ENCODE measurements at places on chromosomes 2 and 18. TPM values are rescaled to one million over a fixed set of nuclear protein-coding genes. Genes with fewer than 3 reads are reported as not detected.

DNA sequence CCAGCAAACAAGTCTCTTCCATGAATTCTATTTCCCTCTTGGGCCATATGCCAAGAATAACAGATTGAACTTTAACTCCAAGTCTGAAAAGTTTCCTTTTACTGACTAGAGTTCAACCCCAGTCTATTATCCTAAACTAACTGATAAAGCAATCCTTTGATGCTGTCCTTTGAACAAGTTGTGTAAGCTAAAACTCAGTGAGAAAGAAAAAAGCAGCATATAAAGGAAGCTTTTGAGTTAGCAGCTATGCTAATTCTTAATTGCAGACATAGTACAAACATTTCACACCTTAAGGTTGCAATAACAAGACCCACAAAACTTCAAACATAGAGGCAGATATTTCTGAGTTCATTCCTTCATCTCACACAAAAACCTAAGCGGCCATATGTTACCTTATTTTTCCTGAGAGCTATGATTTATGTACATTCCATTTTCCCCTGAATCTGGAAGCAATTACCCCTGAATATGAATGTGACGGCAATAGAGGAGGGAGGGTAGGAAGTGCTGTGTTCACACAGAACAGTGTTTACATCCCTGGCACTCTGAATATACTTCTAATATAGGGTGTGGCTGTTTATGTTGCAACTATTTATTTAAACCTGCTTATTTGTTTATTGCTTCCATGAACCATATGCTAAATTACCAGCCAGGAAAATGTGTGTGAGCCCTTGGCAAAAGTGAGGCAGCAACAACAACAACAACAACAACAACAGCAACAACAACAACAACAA lies 180.6 kb downstream of the IRS1 start:
- DNase-seq = no peak

The CEP68 gene
- total RNA-seq = 20.3 TPM

- no peak for DNase-seq
Measured at GRCh38 chr18:48203961-48204666, 205.1 kb downstream of the ZBTB7C start.

DNA sequence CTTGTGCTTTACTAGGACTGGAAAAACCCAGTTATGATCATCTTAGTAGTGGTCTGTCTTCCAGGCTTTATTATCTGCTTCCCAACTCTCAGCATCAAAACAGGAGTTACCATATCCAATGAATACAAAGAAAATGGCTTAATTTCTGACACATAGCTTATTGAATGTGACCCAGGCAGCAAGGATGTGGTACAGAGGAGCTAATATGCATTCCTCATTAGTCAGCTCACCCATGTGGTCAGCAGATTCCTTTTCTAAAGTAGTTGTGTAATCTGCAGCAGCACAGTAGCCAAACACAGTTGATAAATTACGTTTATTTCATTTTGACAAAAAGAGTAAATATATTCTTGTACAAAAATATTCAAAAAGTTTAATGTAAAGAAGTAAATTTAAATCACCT lies 43.6 kb downstream of the TSPYL6 start:
- DNase-seq = no peak

The CFAP65 gene
- not detected for total RNA-seq

DNA sequence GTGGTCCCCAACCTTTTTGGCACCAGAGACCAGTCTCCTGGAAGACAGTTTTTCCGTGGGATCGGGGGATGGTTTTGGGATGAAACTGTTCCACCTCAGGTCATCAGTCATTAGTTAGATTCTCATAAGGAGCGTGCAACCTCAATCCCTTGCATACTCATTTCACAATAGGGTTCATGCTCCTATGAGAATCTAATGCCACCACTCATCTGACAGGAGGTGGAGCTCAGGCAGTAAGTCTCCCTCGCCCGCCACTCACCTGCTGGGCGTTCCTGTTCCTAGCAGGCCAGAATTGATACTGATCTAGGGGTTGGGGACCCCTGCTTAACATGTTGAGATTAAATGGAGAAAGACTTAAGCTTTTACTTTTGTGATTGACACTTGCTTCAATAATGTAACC lies 9.9 kb downstream of the NABP1 start:
- DNase-seq = no peak

- DNase-seq = peak; percentile 25
Measured at GRCh38 chr2:9169349-9170107, 37.1 kb upstream of the ASAP2 start.

GRCh38 chr18:23719634-23720201 lies 30.5 kb downstream of the LAMA3 start:
- no peak for DNase-seq

DNA sequence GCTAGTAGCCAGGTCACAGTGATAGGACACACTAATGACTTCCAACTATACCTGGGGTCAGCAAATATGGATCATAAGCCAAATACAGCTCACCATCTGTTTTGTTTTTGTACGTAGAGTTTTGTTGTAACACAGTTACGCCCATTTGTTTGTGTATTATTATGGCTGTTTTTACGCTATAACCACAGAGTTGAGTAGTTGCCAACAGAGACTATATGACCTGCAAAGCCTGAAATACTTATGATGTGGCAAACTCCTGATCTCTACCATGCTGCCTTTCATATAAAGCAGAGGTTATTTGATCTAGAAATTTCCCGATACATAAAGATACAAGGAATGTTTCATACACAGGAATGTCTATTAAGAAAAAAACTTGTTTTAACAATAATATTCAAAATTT lies 152.2 kb downstream of the HNMT start:
- DNase-seq = no peak

The CREG2 gene
- total RNA-seq = not detected

DNA sequence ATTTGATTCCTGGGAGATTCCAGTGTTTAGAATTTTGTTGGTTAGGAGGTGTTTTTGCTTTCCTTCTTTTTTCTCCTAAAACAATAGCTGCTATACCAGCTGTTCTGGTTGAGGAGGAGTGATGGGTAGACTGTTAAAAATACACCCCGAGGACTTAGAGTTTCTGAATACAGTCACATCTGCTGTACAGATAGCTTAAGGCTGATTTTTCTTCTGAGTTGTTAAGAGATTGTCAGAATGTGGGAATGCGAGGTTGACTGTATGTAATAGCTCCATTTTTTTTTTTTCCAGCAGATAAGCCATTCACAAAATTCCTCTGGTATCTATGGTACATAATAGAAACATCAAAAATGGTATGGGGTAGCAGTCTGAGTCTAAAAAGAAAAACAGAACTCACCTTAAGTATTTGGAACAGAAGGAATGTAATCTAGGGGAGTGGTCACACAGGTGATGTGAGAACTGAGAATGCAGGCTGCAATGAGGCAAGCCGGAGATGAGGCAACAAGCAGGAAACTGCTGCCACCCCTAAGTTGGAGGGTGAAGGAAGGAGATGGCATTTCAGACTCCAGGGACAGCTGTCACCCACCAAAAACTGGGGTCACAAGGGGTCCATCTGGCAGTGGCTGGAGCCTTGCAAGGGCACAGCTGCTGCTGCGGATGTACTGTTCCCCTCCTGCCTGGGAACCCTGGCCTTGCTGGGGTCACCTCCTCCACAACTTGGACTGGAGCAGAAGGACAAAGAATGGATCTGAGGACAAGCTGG lies 2.4 kb downstream of the DGKD start:
- no peak for DNase-seq

The MAP2 gene
- 10.5 TPM for total RNA-seq

The NT5C1B gene
- not detected for total RNA-seq

The KCNE4 gene
- 21.2 TPM for total RNA-seq

The NGEF gene
- 5.3 TPM for total RNA-seq

The USP40 gene
- total RNA-seq = 25.9 TPM

- no peak for DNase-seq
Measured at GRCh38 chr2:217103752-217104545, 244.1 kb upstream of the TNP1 start.

- no peak for DNase-seq
Measured at GRCh38 chr2:52341732-52342131, 1309.8 kb upstream of the NRXN1 start.

DNA sequence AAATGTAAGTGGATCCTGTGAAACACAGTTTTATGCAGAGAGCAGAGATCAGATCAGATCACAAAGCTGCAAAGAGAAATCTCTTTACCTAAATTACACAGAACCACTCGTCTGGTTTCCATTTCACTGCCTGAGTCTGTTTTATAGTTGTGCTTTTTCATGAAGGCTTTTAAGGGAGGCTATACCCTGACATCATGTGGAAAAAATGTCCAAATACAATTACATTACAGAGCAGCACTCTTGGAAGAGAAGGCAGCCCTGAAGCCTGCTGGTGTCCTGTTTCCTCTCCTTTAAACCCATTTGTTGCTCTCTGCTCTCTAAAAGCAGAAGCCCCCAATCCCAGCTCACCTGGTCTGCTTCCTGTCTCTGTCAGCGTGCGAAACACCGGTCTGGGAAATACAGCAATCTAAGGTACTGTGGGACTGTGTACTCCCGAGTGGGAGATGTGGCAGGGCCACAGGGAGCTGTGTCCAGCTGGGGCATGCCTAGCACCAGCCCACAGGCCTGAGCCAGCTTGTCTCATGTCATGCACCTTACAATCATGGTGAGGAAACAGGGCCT lies 24.8 kb upstream of the ZFP36L2 start:
- no peak for DNase-seq

- DNase-seq = no peak
Measured at GRCh38 chr2:67982956-67983355, 79.8 kb downstream of the C1D start.

DNA sequence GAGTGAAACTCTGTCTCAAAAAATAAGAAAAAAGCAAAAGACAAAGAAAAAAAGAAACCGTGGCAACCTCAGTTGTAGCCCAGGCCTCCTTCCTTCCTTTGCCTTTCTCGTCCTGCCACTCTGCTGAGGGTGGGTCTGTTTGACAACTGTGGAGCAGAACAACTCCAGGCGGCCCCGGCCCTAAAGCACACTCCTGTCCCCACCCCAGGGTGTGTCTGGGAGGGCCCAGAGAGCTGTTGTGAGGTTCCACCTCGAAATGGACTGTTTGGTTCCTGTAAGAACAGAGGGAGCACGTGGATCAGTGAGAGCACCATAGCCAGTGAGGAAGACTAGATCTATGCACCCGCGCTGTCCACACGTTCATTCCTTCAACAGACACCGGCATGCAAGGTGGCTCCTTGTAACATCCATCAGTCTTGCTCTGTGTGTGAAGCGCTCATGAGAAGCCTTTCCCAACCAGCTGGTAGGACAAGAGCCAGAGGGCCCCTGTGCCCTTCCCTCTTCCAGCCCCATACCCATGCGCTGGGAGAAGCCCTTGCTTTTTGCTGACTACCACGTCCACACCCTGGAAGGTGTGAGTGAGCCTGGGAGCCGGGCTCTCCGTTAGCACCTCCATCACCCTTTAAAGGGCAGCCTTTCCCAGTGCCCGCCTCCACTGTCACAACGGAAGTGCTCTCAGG lies 61.6 kb downstream of the SOWAHC start:
- DNase-seq = no peak

- DNase-seq = no peak
Measured at GRCh38 chr2:170736628-170737027, 21.5 kb downstream of the SP5 start.

DNA sequence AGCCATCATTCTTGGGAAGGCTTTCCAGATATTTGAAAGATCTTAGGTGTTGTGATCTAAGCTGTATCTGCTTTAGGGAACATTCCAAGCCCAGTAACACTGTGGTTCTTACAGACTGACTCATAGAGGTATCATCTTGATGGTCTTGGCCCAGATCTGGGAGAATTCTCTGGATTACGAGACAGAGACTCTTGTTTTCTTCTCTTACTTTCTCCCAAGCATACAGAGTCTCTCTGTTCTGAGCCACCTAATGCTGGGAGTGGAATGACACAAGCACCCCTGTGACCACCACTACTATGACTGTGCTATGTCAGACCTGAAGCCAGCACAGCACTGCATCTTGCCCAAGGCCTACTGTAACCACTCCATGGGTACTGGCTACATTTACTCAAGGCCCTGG lies 81.0 kb upstream of the EPAS1 start:
- no peak for DNase-seq

GRCh38 chr18:62361288-62361687 lies 36.2 kb downstream of the TNFRSF11A start:
- no peak for DNase-seq

DNA sequence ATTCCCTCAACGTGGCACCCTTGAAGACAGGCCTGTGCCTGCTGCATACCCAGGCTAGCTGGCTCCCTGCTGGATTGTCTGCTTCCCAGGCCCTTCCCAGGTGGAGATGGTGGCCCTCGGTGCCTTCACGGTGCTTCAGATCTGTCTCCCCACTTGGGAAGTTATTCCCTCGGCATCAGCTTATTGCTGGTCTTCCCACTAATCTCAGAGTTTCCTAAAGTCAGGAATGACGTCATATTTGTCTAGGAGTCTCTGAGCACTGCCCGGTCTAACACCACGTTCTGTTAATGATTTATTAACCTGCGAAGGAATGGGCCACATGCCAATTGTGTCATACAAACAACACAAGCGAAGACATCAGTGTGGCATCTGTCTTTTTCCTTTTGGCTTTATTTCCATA lies 269.8 kb upstream of the ID2 start:
- no peak for DNase-seq

DNA sequence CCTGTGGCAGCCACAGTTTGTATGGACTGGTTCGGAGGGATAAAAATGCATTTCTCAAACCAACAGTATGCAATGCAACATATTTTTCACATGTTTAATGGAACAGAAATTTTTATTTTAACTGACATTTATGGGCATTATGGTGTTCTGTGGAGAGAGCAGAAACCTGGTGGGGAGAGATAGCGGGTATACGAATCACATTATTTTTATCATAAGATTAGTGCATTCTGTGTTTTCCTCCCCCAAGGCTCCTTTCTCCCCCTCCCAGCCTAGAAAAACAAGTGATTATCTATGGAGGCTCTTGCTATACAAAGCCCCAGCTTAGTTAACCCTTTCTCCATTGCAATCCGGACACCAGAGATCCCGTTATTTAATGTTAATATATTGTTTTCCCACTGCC lies 289.8 kb upstream of the PIK3C3 start:
- no peak for DNase-seq

DNA sequence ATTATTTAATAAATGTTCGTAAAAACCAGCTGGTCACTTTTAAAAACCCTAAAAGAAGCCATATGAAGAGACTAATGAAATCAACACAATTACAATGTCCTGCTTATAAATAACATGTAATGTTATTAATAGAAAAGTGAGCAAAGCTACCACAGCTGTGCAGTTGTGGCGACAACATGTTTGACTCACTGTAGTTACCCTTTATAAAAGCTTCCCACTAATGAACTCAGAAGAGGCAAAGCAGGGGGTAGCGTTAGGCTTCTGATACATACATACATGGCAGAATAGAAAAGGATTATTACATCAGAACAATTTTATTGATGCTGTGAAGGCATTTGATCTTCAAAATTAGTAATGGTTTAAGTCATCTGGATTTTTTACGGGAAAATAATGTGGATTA lies 219.7 kb downstream of the SLC4A10 start:
- DNase-seq = no peak

GRCh38 chr2:102508863-102509262 lies 35.8 kb downstream of the SLC9A4 start:
- no peak for DNase-seq
